GM12892 (cell line): ENCODE measurements at places on chromosomes 7 and 10.

DNA sequence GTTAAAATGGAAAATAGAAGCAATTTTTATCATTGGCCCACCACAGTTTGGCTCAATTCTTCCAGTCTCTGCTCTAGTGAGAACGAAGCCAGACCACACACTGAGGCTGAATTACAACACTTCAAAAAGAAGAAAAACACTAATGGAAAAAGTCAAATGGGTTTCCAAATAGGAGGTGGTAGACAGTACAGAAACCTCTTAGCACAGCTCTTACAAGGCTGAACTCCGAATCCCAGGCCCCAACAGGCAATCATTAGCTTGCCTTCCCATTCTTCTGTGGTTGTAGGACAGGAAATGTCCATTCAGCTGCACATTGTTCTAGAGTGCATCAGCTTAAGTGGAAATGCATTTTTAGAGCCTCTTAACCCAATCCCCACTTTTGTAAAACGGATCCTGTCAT is 115.1 kb upstream of the MEOX2 start:
- DNase-seq = no peak

DNA sequence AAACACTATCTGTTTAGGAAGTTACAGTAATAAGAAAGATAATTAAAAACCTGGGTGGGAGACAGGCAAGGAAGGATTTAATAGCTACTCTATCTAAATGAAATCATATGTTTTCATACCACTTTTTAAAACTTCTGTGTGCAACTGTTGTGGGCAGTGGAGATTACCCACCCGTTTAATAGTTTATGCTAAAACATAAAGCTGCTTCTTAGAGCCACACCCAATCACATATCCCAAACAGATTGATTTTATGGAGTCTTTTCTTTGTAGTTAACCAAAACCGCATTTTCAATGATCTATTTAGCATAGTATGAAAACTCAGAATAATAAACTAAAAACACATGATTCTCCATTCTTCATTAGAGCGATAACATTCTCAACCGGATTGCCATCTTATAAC is 304.1 kb downstream of the AGMO start:
- DNase-seq = no peak

- no peak for DNase-seq
These were observed 8.4 kb downstream of the OSBPL3 start for GRCh38 chr7:24971333-24972165.

DNA sequence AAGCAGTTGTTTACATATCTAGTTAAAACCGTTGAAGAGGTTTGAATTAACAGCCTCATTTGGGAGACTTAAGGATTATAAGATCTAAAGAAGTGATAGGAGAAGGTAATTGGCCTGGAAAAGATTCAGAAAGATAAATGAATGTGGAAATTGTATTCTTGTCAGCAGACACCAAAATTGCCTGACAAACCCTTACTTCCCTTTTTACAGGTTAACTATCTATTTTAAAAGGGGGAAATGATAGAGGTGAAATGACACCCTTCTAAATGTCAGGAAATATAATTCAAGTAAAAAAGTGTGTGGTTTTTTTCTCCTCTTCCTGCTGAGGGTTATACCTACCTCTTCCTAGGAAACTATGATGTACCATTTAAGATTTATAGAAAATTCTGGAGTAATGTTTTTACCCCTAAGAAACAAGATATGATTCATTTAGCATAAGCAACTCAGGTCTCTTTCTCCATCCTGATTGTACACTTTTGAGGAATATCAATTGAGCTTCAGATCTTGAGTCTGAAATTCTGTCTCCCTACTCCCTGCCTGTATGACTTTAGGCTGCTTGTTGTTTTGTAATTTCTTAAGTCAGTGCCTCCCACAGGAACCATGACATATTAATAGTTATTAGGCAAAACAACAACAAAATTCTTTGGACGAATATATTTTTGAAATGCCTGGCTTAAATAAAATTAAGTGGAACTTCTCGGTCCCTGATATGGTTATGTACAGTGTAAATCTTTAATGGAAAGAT is 250.4 kb downstream of the RNLS start:
- DNase-seq = no peak

- DNase-seq = no peak
These were observed 126.1 kb downstream of the PLXNA4 start for GRCh38 chr7:132450188-132450587.

DNA sequence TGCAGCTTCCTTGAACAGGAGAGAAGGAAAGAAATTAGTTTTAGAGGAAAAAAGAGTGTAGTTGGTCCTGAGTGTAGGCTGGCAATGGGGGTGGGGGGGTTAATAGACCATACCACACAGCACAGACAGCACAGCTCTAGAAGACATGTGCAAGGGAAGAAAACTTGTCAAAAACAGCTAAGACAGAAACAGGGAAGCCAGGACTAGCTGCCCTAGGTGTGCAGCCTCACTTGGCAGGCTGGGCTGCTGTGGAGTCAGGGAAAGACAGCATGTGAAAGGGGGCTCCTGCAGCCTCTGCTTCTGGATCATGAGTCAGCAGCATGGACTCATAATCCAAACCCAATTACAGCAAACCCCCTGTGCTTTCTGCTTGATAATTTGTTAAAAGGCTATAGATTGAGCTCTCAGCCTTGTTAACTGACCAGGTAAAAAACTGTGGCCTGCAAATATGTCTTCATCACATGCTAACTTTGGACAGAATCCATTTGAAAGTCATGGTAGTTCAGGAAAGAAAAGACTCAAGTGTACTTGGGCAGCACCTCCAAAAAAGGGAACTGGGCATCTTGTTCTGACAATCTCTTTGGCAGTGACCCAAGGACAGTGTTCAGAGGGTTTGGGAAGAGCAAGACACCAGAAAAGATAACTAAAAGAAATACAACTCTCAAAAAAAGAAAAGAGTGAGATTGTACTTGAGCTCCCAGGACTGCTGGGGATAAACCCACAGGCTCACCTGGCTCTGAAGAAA is 142.2 kb upstream of the VWC2 start:
- DNase-seq = no peak

- no peak for DNase-seq
These were observed 52.3 kb upstream of the STRIP2 start for GRCh38 chr7:129381710-129382484.

DNA sequence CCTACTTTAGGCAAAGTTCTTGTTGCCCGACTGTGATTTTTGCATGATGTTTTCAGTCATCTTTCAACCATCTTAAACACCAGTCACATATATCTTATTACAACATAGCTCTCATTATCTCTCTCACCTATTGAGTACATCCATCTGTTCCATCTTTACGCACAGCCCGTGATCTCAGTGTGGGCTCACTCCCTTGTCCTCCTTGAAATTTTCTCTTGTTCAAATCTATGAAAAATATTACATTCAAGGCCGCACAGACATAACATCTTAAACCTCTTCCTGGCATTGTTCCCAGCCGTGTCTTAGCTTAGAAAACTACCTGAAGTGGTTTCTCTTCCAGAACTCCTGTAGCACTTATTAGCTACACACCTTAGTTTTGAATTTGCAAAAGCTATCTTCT is 32.6 kb downstream of the NET1 start:
- no peak for DNase-seq

DNA sequence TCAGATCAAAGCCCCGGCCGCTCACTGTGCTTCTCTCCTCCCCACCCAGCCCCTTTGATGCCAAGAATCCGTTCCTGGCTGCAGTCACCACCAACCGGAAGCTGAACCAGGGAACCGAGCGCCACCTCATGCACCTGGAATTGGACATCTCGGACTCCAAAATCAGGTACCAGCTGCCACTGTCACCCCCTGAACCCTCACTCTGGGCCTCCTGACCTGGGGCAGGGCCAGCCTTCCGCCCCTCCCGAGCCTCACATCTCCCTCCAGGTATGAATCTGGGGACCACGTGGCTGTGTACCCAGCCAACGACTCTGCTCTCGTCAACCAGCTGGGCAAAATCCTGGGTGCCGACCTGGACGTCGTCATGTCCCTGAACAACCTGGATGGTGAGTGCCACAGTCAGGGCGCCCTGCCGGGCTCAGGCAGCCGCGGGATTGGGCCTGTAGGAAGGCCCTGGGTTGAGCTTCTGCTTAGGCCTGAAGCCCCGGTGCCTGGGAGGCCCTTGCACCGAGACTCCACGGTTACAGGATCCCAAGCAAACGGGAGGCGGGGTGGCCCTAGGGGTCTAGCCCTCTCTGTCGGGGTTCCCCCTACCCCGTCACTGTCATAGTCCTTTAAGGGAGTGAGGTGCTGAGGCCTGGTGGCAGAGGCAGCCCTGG is 10.8 kb downstream of the TMEM120A start:
- DNase-seq = peak; percentile 18

- no peak for DNase-seq
These were observed 54.5 kb downstream of the ELMO1 start for GRCh38 chr7:37394158-37394557.

DNA sequence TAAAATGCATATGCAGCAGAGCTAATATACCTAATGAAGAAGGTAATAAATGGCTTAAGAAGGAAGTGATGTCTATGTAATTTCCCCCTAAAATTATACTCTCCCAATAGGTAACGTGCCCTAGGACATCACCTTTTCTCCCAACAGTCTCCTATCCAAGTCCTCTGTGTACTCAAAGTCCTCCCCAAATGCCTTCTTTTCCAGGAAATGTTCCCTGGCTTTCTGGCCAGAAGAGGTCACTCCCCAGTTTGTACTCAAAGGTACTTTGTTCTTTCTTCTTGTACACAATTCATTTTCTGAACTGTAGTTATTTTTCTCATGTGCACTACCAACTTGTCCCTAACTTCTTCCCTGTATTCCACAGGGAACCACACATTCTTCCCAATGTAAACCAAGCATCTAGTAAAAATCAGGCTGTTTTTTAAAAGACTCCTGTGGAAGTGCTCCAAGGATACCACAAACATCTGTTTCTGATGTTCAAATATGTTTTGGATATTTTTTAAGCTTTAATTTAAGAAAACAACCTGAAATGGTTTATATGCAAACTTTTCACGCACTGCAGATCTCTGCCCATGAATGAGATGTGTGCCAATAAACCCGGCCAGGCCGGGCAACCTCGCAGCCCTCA is 262.3 kb upstream of the KLF14 start:
- no peak for DNase-seq

GRCh38 chr7:92205987-92206386 is 27.0 kb upstream of the LRRD1 start:
- no peak for DNase-seq

- no peak for DNase-seq
These were observed 78.2 kb upstream of the CALN1 start for GRCh38 chr7:72490301-72490700.

DNA sequence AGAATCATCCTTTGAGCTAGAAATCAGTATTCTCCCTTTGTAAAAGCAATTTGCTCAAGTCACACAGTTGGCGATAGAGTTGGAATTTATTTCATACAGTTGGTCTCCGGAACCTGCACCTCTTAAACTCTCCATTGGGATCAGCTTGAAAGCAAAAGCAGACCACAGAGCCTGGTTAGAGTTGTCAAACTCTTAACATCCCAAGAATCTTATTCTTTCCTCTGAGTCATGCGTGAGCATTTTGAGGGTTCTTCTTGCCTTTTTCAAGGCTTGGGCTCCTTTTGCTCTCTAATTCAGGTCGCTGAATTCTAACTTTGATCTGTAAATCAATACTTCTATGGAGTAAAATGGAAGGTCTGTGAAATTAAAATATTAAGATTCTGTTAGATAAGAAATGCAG is 19.6 kb upstream of the SCIN start:
- DNase-seq = no peak

- no peak for DNase-seq
These were observed 21.4 kb downstream of the SLC25A13 start for GRCh38 chr7:96300502-96300901.

DNA sequence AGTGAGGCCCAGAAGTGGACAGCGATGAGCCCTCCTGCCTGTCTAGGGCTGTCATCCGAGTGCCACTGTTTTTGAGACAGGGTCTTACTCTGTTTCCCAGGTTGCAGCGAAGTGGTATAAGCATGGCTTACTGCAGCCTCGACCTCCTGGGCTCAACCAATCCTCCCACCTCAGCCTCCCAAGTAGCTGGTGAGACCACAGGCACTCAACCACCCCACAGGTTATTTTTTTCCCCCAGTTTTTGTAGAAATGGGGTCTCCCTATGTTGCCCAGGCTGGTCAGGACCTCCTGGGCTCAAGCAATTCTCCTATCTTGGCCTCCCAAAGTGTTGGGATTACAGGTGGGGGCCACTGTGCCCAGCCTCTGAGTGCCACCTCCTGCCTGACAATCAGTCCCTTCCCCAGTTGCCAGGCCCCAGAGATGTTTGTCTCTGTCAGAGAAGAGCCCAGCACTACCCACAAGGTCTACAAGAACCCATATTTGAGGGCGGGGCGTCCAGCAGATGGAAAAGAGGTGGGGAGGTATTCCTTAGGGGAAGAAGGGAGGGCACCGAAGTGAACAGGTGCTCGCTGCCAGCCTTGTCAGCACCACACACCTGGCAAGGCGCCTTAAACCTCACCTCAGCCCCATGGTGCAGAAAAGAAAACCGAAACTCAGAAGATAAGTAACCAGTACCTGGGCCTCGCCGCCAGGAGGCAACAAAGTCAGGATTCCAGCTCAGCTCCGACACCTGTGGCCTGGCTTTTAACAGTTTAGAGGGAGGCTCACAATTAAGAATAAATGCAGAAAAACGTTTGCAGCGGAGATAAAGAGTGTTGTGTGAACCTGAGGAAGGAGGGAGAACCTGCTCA is 77.4 kb upstream of the ANLN start:
- DNase-seq = peak; percentile 45

- no peak for DNase-seq
These were observed 115.8 kb upstream of the SORCS1 start for GRCh38 chr10:107280293-107280692.

DNA sequence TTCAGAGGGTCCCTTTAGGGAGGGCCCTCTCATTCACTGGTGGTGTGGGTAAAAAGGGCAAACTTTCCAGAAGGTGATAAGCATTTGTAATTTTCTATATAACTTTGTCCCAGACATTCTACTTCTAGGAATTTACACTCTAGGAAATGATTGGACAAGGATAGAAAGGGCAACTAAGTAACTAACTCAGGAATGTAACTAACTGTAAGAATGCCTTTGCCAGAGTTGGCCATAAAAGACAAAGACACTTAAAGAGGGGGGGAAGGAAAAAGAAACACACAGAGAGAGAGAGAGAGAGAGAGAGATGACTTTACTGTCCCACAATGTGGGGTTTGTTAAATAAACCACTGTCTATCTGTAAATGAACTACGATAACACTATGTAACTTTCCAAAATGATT is 38.5 kb upstream of the ITPRID1 start:
- DNase-seq = no peak

DNA sequence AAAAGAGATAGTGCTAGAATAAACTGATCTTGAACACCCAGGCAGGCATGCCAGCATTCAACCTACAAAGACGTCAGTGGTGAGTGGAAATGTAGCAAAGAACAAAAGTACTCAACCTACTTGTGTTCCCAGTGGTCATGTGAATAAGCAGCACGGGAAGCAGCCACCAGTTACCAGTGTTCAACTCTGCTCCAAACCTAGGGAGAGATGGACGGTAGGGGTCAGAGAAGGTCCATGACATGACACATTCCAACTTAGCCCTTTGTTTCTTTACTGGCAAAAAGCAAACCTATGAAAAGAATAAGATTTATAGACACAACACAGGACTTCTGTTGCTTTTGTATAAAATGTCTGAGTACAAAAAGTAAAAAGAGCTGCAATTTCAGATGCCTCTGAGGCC is 511.4 kb downstream of the XPNPEP1 start:
- no peak for DNase-seq

GRCh38 chr10:116699049-116699448 is 43.3 kb downstream of the HSPA12A start:
- DNase-seq = no peak

- no peak for DNase-seq
These were observed 40.0 kb downstream of the VOPP1 start for GRCh38 chr7:55532150-55532917.
